ENCODE measurements at places on chromosomes 1 and 21.

GRCh38 chr1:8911416-8912309 lies 33.2 kb upstream of the ENO1 start:
- DNase-seq = no peak

DNA sequence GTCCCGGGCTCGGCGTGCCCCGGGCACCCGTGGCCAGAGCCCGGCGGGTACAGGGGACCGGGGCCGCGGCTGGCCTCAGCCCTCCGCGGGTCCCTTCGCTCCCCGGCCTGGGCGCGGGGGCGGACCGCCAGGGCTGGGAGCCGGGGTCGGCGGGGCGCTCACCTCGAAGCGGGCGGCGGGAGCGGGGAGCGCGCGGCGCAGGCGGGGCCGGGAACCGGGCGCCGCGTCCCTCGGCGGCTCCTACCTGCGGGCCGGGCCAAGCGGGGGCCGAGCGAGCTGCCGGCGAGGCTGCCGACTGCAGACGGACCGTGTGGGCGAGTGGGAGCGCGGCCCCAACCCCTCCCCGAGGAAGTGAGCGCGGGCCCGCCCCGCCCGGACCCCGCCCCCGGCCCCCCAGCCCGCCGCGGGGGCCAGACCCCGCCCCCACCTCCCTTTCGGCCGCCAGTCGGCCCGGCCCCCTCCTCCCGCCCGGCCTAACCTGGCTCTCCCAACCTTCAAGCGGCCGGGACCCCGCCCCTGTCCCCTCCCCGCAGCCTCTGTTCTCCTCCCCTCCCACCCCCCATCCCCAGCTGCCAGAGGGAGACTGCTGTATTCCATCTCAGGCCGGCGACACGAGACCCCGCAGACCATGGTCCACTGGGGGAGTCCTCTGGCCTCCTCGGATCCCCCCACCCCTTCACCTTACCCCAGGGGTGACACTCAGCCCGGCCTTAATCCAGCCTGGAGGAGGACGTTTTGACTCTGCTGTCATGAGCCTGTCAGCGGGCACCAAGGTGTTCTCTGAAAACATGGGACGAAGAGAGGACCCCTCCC lies at the start of gene FHL3:
TSS of gene FHL3 (minus strand) at position 320 of the 813 bp plus-strand sequence. CDS start 6,102 bp downstream, outside the sequence.
- DNase-seq = peak; percentile 40

GRCh38 chr1:7043719-7044535 lies 258.7 kb downstream of the CAMTA1 start:
- no peak for DNase-seq

DNA sequence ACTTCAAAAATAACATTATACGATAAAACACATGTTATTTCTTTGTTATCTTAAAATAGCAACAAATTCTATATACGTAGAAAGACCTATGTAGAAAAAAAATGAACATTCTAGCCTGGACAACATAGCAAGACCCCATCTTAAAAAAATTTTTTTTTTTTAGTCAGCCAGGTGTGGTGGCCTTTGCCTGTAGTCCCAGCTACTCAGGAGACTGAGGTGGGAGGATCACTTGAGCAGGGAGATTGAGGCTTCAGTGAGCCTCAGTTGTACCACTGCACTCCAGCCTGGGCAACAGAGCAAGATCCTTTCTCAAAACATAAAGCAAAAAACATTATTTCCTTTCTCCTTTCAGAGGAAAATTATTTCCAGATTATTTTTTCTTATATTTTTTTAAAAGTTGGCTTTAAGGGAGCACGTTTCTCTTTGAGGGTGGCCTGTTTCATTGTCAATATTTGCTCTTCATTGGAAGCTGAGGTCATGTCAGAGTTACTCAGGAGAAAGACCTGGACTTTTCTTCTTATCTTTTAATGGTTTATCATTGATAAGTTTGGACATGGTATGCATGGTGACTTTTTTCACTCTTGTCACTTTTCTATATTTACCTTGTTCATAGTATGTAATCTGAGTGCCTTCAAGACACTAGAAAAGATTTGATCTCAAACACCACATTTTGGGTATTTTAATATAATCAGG lies 32.0 kb downstream of the NFIA start:
- DNase-seq = no peak

GRCh38 chr1:201783058-201783457 lies 45.9 kb upstream of the IPO9 start:
- no peak for DNase-seq

DNA sequence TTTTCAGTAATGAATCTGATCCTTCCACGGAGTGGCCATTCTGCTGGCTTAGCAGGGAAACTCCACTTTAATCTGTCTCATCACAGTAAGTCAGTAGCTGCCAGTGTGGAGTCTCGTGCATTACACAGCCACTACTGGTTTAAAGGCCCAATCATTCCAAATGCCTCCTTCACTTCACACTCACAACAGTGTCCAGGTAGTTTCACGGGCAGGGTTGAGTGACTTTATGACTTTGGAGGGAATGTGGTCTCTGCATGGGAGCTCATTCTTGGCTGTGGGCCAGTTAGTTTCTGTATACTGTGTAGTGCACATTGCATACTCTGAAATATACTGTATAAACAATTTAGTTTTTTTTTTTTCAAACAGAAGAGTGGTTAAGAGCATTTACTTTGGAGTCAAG lies 34.6 kb upstream of the C1orf87 start:
- DNase-seq = no peak

GRCh38 chr1:9914610-9914937 lies 4.5 kb upstream of the CTNNBIP1 start:
- no peak for DNase-seq

- no peak for DNase-seq
Measured at GRCh38 chr1:209368864-209369598, 214.5 kb upstream of the CAMK1G start.

DNA sequence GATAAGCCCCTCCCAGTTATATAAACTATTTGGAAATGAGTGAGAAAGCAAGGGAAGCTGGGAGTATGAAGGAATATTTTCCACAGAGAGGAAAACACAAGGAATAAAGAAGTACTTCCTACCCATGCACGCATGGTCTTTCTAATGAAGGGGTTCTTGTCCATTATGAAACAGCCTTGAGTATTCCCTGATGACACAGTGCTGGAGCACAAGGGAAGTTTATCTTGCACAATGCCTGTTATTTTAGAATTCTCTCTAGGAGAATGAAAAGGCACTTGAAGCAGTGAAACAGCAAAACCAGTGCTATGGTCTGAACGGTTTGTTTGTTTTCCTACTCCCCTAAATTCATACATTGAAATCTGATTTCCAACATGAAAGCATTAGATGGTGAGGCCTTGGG lies 38.6 kb upstream of the ADAMTS1 start:
- DNase-seq = no peak

DNA sequence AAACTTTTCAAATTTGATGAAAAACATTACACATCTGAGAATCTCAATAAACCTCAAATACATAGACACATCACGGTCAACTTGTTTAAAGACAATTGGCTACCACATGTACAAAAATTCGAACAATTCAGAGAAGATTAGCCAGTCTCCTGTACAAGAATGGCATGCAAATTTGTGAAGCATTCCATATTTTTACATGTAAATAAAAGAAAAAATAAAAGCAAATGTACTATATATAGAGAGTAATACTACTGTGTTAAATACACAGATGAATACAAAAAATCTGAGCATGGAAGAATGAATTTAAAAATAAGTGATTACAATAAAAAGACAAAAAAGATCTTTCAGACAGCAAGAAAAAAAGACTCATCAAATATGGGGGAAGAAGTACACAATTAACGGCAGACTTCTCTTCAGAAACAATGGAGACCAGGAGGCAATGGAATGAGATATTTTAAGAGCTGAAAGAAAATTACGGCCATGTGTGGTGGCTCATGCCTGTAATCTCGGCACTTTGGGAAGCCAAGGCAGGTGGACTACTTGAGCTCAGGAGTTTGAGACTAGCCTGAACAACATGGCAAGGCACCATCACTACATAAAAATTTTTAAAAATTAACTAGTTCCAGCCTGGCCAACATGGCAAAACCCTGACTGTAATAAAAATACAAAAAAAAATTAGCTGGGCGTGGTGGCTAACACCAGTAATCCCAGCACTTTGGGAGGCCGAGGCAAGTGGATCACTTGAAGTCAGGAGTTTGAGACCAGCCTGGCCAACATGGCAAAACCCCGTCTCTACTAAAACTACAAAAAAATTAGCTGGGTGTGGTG lies 23.2 kb downstream of the HAX1 start:
- DNase-seq = no peak

GRCh38 chr1:108000620-108001111 lies 35.7 kb upstream of the VAV3 start:
- no peak for DNase-seq

DNA sequence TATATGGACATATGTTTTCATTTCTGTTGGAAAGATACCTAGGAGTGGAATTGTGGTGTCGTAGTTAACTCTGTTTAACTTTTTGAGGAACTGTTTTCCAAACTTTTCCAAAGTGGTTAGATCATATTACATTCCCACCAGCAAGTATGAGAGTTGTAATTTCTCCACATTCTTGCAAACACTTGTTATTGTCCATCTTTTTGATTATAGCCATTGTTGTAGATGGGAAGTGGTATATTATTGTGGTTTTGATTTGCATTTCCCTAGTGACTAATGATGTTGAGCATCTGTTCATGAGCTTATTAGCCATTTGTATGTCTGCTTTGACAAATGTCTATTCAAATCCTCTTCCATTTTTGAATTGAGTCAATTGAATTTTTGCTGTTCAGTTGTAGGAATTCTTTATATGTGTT lies 19.8 kb downstream of the CAMTA1 start:
- peak; percentile 22 for DNase-seq

- DNase-seq = no peak
Measured at GRCh38 chr1:109783436-109783835, 19.7 kb upstream of the EPS8L3 start.

- DNase-seq = peak; percentile 30
Measured at GRCh38 chr1:228555074-228555994, 68.2 kb downstream of the RNF187 start.

GRCh38 chr1:92995441-92996430 lies 34.5 kb upstream of the DIPK1A start:
- no peak for DNase-seq

GRCh38 chr1:64092851-64093371 lies 110.5 kb upstream of the UBE2U start:
- DNase-seq = no peak

- DNase-seq = peak; percentile 4
Measured at GRCh38 chr21:31446226-31446855, 102.3 kb upstream of the TIAM1 start.

DNA sequence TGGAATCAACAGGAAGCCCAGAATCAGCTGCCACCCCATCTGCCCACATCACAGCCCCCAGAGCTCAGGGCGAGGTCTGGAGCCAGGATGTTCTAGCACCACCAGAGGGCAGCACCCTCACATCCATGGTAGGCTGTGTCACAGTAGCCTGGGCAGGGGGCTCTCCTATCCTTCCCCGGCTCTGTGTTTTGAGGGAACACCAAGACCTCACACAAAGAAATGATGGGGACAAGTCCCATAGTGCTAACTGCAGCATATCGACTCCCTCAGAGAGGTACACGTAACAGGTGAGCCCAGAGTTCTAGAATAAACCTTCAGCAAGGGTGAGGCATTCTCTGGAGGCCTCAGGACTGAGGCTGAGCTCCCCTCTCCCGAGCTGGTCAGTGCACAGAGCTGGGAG lies 2.3 kb upstream of the KCNC4 start:
- peak; percentile 82 for DNase-seq

GRCh38 chr1:117895482-117896114 lies 33.8 kb downstream of the GDAP2 start:
- DNase-seq = peak; percentile 66

DNA sequence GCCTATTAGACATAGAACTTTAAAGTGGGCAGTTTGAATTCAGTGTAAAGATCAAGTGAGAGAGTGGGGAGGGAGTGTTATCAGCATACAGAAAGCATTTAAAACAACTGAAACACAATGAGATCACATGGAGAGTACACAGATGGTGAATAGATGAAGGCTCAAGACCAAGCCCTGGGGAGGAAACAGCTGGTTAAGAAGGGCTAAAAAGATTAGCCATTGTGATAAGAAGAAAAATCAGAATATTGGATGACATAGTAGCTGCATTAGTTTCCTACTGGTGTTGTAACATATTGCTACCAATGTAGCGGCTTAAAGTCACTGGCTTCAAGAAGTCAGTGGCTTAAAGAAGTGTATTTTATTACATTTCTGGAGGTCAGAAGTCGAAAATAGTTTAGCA lies 443.4 kb upstream of the RGS18 start:
- DNase-seq = no peak

- no peak for DNase-seq
Measured at GRCh38 chr1:24051206-24051945, 60.6 kb downstream of the MYOM3 start.

GRCh38 chr1:111565079-111565478 lies 54.5 kb upstream of the RAP1A start:
- DNase-seq = no peak

DNA sequence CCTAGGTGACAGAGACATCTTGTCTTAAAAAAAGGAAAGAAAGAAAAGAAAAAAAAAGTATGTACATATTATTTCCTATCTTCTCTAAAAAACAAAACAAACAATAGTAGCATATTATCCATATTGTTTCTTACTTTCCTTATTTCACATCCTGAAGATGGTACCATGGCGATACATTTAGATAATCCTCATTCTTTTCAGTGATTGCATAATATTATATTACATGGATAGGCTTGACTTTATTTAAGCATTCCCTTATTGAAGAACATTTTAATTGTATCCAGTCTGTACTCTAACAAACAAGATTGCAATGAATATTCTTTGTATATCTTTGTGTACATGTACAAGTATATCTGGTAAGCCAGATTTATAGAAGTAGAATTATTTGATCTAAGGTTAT lies 82.9 kb upstream of the PUM1 start:
- no peak for DNase-seq

DNA sequence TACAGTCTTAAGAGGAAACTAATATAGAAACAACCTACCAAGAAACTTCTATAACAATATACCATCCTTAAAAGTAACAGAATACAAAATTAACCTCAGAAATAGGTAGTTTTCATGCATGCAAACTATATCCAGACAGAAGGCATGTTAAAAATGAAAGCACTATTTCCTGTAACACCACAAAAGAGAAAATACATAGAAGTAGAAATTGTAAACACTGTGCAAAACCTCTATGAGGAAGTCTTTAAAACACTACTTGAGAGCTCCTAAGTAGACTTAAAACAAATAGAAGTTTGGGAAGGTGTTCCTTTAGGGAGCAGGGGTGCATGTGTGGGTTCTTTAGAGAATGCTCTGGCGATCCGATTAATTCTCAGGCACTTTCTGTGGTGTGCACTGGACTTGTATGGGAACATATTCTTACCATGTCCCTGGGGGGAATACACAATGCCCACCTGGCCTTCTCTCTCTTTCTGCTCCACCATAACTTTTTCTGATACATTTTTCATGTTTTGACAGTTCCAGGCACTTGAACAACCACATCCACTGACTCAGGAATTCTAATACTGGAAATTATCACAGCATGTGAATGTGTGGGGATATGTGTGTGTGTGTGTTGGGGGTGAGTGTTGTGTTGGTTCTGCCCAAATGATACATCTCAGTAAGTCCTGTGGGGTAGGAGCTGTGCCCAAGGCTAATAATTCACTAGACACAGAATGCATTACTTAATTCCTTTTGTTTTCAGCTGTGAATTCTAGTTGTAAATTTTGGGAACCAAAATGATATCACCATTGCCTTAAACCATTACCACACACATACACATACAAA lies 866.3 kb upstream of the B3GALT2 start:
- no peak for DNase-seq

GRCh38 chr1:170239445-170239844 lies 93.7 kb downstream of the NTMT2 start:
- DNase-seq = no peak

- DNase-seq = no peak
Measured at GRCh38 chr1:53502641-53503432, 43.6 kb downstream of the DMRTB1 start.

Measured in B cell (primary cell).